GM23248 (cell line): ENCODE measurements at places on chromosomes 2 and 18. TPM values are rescaled to one million over a fixed set of nuclear protein-coding genes. Genes with fewer than 3 reads are reported as not detected.

DNA sequence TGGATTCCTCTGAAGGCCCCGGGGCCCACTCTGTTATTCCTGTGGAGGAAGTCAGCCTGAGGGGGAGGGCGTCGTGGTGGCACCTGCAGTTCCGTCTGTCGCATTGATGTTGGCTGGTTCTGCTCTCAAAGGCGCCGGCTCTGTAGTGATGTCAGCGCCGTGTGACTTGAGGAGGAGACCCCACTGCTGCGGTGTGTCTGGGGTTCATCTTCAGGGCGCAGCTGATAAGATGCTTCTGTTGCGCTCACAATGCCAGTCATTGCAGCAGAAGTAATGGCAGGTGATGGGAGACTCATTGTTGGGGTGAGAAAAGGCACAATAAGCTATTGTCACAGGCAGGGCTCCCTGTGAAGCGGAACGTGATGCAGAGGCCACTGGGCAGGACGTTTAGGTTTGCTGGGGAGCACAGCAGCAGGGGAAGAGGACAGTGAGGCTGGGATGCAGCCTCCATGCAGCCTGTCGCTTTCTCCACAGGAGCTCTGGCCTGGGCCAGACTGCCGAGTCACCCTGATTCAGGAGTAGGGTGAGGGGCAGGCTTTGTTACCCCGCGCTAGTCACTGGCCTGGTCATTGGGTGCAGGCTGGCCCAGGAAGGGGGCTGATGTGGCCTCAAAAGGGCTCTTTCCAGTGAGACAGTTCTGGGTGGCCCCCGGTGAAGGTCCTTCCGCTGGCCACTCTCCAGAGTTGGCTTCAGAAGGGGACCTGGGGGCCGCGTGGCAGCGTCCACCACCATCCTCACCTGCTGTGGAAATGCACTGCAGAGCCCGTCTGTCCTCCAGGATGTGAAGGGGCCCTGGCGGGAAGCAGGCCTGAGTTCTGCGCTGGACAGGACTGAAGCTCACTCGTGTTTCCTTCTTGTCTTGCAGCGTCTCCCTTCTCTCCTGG lies 42.9 kb downstream of the SH3BP4 start:
- no peak for DNase-seq

DNA sequence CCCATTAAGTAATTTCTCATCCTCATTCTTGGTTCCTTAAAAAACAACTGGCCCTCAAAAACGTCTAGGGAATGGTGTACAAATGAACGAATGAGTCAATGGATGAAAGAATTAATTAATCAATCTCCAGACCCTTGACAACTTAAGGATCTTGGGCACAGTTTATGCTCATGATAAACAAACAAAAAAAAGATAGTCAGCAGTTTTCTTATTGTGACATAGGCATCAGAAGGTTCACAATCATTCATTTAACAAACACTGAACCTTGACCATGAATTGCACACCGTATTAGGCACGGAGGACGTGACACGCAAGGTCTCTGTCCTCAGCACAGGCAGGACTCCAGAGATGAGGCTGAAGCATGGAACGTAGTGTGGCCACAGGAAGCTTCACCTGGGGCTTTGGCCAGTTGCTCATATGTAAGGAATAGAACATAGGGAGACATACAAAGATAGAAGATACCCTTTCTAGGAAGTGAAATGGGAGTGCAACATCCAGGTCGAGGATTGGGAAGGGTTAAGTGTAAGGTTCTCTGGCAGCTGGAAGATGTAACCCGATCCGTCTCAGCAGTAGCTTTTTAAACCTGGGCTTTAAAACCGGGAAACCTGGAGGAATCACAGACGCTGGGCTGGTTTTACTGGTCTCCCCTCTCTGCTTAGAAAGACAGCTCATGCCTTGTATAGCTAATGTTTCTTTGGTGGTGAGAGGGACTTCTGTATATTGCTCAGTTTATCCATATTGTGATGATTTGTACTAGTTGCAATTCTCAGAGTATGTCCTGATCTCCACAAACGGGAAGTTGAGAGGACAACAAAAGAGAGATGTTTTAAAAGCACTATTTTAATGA lies 8.9 kb upstream of the LTBP1 start:
- DNase-seq, result peak; percentile 12

Gene SULT1C2
- not detected in 2 replicates for total RNA-seq

GRCh38 chr2:227360351-227360750 lies 18.8 kb downstream of the TM4SF20 start:
- no peak for DNase-seq

GRCh38 chr2:37250869-37251740 lies 19.6 kb downstream of the NDUFAF7 start:
- no peak for DNase-seq

GRCh38 chr2:96913117-96913397 lies 43.2 kb upstream of the SEMA4C start:
- DNase-seq, result no peak

Gene IL1F10
- total RNA-seq, result not detected in 2 replicates

GRCh38 chr18:65230311-65230710 lies 520.5 kb upstream of the CDH7 start:
- DNase-seq, result no peak

Gene CYP26B1
- total RNA-seq, result 0.25 and 0.32 TPM in 2 replicates

DNA sequence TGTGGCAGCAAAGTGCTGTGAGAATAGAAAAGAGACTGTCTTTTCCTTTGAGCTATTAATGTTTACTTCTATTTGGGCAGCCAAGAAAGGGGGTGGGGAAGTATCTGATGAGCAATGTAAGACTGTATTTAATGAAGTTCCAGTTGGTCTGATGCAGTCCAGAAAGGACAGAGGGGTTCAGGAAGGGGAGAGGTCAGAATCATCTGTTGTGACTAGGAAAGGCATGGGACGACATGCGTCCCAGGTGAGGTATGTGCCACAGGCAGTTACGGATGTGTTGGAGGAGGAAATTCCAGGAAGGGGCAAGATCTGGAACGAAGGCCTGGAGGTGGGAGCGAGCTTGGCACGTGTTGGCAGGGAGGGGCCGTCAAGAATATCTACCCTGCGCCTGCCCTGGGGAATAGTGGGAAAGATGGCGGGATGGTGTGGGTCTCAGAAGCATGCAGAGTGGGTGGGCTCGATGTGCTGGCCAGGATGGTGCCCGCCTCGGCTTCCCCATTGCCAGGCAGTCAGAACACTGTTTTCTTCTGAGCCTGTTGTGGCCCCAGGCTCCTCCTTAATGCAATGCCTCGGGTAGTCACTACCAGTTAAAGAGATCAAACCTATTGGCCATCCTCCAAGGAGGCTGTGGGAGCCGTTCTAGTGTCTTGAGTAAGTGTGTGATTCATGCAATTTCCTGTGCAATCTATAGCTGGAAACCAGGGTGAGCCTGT lies 57.8 kb upstream of the TXNDC2 start:
- DNase-seq, result peak; percentile 99
